ENCODE measurements at places on chromosomes 5 and 9.

- DNase-seq = peak; percentile 44
Measured at GRCh38 chr5:110751902-110752762, 13.3 kb downstream of the SLC25A46 start.

DNA sequence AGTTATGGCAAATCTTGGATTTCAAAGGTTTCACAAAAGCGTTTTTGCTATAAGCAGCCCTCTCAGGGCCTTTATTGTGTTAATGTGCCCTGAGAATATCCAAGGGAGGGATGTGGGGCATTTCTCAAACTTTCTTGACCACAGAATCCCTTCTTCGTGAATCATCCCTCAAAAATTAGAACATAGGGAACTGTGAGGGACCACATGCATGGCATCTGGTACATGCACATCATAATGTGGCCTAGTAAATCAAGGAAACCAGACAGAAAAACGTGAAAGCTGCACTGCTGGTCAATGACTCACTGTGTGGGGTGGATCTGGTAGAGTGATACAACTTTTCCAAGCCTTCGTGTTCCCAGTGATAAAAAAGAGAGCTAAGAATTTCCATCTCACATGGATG lies 22.4 kb downstream of the DDX31 start:
- DNase-seq = peak; percentile 96

DNA sequence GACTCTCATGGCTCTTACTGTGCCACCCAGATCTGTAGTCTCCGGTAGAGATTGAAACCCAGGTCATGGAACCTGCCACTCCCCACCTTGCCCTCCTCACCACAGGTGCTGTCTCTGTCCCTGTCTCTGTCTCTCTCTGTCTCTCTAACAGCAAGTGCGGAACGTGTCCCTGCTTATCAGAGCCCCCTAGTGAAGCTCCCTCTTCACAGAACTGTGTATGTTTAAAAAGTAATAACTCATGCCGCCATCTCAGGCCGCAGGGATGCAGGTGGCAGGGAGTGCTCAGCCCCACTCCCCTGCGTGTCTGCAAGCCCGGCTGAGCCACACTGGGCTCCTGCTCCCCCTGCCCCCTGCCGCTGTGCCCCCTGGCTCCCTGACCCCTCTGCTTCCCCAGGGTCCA lies 43.8 kb downstream of the UNC5A start:
- no peak for DNase-seq

- no peak for DNase-seq
Measured at GRCh38 chr9:7287986-7288385, 511.6 kb downstream of the DMAC1 start.

GRCh38 chr5:13664377-13664776 lies 280.1 kb downstream of the DNAH5 start:
- DNase-seq = peak; percentile 95

DNA sequence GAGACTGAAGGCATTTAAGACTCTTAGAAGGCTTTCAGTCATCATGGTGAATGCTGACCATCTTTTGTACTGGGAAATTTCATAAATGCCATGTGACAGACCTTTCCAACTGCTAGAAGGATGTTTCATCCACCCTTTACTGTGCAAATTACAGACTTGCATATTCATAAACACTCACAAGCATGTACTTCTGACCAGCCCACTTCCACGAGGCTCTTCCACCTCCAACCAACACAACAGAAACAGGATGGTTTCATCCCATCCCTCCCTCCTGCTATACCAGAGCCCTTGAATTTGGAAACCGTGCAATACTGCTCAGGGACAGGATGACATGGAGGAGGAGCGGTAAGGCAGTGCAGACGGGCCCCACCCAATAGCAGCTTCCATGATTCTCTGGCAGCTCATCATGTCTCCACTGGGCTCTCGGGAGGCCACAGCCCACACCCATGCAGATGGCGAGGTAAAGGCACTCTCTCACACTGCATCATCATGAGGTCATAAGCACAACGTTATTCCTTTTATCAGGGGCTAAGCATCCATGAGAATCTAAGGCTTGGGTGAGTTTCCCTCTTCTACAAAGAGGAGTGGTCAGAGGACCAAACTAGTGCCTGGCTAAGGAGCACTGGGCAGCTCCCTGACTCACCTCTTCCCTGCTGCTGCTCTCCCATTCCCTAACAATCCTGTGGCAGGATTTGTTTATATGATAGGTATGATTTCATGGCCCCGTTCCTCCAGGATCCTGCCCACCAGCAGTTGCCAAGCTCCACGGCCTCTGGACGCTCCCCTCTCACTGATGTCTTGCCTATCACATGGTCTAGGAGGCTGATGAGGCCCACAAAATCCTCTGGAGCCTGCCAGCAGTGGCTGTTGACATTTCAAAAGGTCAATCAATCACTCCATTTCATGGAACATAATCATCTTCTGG lies 94.4 kb upstream of the FSTL4 start:
- DNase-seq = no peak

- DNase-seq = no peak
Measured at GRCh38 chr9:121990600-121991306, 102.4 kb downstream of the TTLL11 start.

DNA sequence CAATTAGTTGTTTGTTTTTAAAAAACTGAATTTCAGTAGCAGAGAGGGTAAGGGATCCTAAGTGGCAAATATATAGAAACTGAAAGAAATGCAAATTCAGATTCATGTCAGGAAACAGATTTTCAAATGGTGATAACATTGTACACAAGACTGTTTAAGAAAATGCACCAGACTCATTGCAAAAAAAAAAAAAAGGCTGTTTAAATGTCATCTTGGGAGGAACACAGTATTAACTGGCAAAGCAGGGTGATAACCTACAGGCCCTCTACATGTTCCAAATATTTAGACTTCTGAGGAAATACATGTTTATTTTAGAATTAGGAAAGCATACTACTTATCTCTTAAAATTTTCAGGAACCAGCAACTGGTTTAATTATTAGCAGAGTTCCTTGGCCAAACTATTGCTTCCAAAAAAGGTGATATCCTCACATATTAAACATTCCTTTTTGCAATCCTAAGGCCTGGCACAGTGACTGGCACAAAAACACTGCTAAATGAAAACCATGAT lies 114.5 kb downstream of the TSSK1B start:
- no peak for DNase-seq

GRCh38 chr9:78781681-78782080 lies 484.8 kb downstream of the PSAT1 start:
- no peak for DNase-seq

GRCh38 chr9:16191191-16191590 lies 638.3 kb downstream of the CCDC171 start:
- DNase-seq = no peak

GRCh38 chr5:37831821-37832534 lies 7.9 kb downstream of the GDNF start:
- peak; percentile 59 for DNase-seq

GRCh38 chr5:61167382-61167781 lies 5.1 kb upstream of the SMIM15 start:
- no peak for DNase-seq

GRCh38 chr5:31052937-31053658 lies 140.4 kb upstream of the CDH6 start:
- DNase-seq = no peak

- no peak for DNase-seq
Measured at GRCh38 chr5:174708476-174709207, 15.7 kb upstream of the MSX2 start.

- no peak for DNase-seq
Measured at GRCh38 chr5:169164481-169164925, 136.4 kb downstream of the SLIT3 start.

DNA sequence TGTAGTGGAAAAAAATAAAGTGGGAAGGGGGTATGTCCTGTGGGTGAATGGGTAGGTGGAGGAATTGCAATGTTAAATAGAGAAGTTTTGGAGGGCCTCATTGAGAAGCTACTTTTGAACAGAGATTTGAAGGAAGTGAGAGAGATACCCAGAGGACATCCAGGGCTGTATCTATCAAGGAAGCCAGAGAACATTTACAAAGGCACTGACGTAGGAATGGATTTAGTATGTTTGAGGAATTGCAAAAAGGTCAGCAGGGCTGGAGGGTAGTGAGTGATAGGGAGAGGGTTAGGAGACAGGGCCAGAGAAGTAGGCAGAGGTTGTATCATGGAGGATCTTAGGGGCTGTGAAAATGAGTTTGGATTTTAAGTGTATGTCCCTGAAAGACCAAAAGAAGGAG lies 13.9 kb downstream of the PTTG1 start:
- no peak for DNase-seq

GRCh38 chr5:58248221-58248620 lies 211.7 kb downstream of the PLK2 start:
- DNase-seq = no peak

- no peak for DNase-seq
Measured at GRCh38 chr9:14924230-14925219, 14.3 kb upstream of the FREM1 start.
